OCI-LY7 (cell line): ENCODE measurements at places on chromosomes 12 and 14. TPM values are rescaled to one million over a fixed set of nuclear protein-coding genes. Genes with fewer than 3 reads are reported as not detected.

TMEM63C gene
- 4.7 and 6.6 TPM in 2 replicates for total RNA-seq

MYF6 gene
- not detected in 2 replicates for total RNA-seq

INSM2 gene
- not detected in 2 replicates for total RNA-seq

KRT82 gene
- not detected in 2 replicates for total RNA-seq

AMIGO2 gene
- not detected in 2 replicates for total RNA-seq
